ENCODE measurements at places on chromosomes 12 and 14.

- no peak for DNase-seq
Measured at GRCh38 chr12:90945070-90945649, 9.8 kb downstream of the CCER1 start.

- no peak for DNase-seq
Measured at GRCh38 chr12:30599608-30600007, 96.1 kb downstream of the IPO8 start.

DNA sequence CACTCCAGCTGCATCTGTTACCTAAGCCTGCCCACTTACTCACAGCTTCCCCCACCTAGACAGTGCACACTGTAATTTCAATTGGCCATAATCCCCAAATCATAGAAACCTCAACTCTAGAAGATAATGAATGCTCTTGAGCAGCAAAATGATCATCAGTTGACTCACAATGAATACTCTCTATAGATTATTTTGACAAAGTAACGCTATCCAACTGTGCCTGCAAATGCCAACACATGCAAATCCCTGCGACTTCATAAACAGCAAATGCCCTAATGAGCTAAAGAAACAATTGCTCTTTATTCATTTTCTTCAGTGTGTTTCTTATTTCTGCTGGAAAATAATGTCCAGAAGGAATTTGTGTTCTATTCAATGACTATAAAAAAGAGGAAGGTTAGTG is 319.5 kb downstream of the PAWR start:
- no peak for DNase-seq

- DNase-seq, result peak; percentile 17
Measured at GRCh38 chr14:28375295-28375694, 391.3 kb upstream of the FOXG1 start.

GRCh38 chr14:103558071-103558882 is 4.2 kb downstream of the BAG5 start:
- no peak for DNase-seq

DNA sequence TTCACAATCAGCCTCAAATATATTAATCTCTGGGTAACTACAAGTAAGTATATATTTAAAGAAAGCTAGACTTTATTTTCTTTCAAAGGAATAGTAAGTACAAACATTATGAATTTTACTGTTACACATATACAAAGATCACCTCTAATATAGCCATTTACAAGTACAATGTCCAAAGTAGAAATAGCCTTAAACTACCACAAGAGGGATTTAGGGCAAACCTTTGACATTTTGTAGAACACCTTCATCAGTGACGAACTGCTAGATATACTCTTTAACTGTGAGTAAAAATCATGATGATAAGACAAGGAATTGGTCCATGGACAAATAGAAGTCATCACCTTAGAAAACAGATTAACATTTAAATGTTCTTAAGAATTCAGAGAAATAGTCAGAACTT is 69.8 kb downstream of the CNTN1 start:
- no peak for DNase-seq

- DNase-seq, result no peak
Measured at GRCh38 chr12:74598819-74599218, 61.2 kb downstream of the ATXN7L3B start.

DNA sequence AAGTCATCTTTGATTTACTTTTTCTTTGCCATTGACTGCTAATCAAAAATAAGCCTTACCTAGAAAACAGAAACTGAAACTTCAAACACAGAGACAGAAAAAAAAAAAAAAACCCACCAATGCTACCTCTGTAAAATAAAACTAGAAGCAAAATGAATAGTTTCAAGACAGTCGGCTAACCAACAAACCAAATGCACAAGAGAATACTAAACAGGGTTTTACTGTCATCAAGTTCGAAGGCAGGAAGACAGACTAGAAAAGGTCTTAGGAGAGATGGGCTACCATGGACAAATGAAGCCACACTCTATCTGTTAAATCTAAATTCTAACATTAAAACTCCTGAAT is 59.5 kb downstream of the SEL1L start:
- DNase-seq, result no peak

GRCh38 chr12:65665817-65666216 is 158.5 kb upstream of the HMGA2 start:
- no peak for DNase-seq

DNA sequence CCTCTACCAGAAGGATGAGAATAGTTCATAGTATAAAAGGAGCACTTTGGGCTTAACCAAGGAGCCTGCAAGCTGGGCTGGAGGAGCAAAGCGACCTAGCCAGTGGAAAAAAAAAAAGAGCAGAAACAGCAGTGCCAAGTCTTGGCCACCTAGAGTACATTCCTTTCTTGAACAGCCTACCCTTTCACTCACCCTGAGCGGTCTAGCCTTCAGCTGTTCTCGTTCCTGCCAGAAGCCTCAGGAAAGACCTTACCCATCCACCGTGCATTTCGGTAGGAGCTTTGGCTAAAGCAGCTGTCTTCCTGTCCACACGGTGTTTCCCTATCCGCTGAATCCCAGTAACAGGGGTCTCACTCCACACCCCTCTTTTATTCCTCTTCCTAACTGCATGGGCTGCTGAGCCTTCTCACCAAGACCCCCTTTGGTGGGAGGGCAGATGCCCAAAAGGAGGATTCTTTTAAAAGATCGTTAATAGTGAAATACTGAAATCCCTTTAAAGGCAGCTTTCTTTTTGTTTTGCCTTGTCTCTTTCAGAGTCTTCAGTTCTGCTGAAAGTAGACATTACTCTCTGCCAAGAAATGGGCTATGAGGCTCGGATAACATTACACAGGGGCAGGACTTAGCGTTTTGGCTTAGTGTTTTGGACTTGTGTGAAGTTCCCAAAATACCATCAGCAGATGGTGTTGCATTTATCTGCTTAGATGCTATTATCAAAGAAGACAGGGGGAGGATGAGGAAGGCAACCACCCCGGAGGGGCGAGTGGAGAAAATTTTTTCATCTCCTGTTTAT is 88.5 kb upstream of the METAP2 start:
- DNase-seq, result no peak

- DNase-seq, result no peak
Measured at GRCh38 chr12:75437564-75437963, 43.0 kb upstream of the GLIPR1 start.

- no peak for DNase-seq
Measured at GRCh38 chr14:104682107-104682593, 7.3 kb upstream of the INF2 start.

DNA sequence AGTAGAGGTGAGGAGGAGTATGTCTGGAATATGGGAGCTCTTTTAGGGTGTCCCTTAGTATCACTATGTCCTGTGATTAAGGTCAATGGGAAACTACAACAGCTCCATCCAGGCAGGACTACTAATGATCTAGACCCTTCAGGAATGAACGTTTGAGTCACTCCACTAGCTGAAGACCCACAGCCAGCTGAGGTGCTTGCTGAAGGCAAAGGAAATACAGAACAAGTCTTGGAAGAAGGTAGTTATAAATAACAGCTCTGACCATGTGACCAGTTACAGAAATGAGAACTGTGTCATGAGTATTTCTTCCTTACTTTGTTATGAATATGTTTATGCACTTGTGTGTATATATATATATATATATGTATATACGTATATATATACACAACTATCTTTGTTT is 40.5 kb upstream of the USP44 start:
- DNase-seq, result no peak

- DNase-seq, result no peak
Measured at GRCh38 chr12:90099288-90099687, 390.6 kb upstream of the ATP2B1 start.

GRCh38 chr14:31395572-31396205 is 24.7 kb downstream of the HEATR5A start:
- DNase-seq, result no peak

- DNase-seq, result peak; percentile 90
Measured at GRCh38 chr14:58152014-58152857, at the start of gene ARMH4. Gene ARMH4 (minus strand): TSS chr14:58152213. CDS start chr14:58139358, 12,855 bp downstream.

GRCh38 chr12:9730591-9730990 is 2.3 kb downstream of the CLECL1 start:
- DNase-seq, result no peak

GRCh38 chr12:30594509-30594908 is 101.2 kb downstream of the IPO8 start:
- no peak for DNase-seq

DNA sequence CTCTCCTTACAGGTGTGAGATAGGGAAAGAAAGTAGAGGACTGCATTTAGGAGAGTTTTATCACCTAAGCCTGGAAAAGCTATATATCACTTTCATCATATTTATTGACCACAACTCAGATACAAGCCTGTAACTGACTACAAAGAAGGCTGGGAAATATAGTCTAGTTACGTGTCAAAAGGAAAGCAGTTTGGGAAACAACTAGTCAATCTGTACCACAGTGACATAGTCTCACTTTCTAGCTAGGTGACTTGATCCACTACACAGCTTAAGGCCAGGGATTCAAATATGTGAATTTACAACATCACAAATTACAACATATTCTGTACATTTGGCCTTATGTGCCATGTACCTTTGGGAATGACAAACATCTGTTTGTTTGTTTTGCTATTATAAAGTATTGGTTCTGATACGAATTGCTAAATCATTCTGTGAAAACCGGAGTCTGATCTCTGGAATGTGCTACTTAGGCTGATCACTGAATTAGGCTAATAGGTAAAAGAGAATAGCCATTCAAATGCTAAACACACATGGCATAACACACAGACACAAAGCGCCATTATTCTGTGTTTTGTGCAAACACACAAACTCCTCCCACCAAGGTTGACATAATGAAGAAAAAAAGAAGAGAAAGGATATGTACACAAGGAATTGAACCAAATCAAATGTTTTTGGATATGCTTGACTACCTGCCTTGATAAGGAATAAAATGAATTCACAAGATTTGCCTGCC is 279.8 kb downstream of the DUSP6 start:
- DNase-seq, result no peak

DNA sequence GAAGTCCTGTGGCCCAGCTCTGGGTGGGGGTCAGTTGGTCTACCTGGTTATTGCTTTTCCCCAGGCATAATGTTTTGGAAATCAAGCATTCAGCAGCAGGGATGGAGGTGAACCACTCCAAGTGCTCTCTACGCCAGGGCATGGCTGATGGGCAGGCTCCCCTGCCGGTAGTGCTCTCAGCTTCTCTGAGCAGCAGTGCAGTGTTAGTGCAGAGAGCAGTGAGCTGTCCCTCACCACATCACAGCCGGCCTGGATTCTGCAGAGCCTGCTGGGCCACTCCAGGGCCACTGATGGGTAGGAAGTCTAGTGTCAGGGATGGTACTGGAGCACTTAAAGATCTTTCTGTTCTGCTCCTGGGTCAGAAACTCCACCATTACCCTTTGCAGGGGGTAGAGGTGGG is 151.1 kb downstream of the CALM1 start:
- DNase-seq, result no peak

DNA sequence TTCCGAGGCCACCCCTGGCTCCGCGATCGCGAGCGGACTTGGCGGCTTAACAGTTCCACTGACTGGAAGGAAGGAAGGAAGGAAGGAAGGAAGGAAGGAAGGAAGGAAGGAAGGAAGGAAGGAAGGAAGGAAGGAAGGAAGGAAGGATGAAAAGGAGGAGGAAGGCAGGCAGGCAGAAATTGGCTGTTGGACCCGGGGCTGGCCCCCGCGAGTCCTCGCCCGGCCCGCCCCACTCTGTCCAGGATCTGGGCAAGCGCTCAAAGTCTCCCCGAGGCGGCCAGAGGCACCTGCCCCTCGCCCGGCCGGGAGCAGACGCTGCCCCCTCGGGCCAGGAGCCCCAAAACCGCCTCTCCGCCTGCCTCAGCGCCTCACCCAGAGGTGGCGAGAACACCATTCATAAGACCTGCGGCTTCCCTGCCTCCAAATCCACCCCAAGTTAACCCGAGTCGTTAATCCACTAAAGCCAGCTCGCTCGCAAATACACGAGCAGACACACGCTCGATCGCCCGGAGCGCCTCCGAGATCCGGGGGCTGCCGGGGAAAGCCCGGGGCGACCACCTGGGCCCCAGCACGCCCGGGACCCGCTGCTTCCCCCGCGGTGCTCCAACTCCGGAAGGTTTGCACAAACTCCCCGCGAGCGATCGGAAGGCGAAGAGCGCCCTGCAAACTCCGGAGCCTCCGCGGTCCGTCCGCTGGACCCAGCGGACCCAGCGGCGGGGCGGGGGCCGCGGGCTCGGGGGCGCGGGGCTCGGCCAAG is 844 bp downstream of the DPF3 start:
- peak; percentile 55 for DNase-seq

DNA sequence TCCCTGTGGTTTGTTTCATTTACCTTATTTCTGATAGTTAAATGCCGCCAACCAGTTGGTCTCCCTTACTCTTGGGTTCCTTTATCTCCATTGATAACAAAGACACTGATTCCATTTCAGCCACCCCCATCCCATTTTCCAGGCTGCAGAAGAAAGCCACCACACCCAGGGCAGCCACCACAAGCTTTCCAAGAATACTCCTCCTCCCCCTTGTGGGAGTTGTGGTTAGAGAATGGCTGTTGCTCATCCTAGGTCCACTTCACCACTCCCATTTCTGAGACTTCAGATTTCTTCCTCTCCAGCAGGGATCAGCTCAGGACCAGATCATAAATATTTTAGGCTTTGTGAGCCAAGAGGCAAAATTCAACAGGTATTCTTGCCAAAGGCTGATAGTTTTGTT is 73.9 kb downstream of the ANO4 start:
- DNase-seq, result no peak

- DNase-seq, result no peak
Measured at GRCh38 chr14:92473969-92474535, 39.5 kb upstream of the RIN3 start.

DNA sequence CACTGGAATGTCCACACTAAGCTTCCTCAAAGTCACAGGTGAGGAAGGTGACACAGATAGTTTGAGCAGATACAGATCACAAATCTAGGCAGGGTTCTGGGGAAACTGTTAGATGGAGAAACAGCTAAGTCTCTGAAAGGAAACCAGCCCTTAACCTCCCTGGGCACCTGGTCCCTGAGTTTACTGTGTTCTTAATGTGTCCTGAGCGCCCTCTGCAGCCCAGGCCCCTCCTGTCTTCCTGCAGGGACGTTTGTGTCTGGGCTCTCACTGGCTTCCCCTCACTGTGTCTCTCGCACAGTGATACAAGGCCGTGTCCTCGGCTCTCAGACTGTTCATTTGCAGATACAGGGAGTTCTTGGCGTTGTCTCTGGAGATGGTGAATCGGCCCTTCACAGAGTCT is 684.3 kb downstream of the TMEM121 start:
- DNase-seq, result no peak

DNA sequence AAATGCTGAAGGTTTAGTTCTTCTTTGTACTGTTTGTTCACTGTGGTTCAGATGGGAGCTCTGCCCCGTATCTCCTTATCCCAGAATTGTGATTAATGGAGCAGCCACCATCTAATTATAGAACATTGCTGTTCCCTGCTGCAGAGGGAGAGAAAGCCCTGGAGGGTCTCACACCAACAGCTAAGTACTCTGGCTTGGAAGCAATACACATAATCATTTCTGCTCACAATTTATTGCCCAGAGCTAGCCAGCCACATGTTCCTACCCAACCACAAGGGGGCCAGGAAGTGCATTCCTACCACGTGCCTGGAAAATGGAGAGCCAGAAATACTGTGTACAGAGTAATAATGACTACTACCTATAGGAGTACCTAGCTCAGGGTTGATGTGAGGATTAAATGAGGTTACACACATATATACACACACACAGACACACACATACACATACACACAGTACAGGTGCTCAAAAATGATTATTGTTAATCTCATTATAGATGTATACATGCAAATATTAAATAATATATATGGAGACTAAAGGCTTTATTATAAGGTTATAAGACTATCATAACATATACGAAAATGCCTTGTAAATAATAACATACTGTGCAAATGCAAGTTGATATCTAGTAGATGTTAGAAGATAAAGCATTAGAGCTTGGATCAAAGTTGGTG is 22.3 kb downstream of the MSRB3 start:
- peak; percentile 37 for DNase-seq

Data from glutamatergic neuron (in vitro differentiated cells).